ENCODE measurements at places on chromosomes 13 and 19.

GRCh38 chr13:30398601-30399072 lies 23.7 kb upstream of the UBE2L5 start:
- no peak for DNase-seq

GRCh38 chr19:50003810-50004419 lies 21.3 kb downstream of the VRK3 start:
- peak; percentile 66 for DNase-seq

GRCh38 chr19:17932485-17933338 lies at the start of gene CCDC124:
CCDC124 (plus strand) TSS chr19:17933015; CDS start chr19:17936421, 3,406 bp downstream.
- DNase-seq = peak; percentile 92

DNA sequence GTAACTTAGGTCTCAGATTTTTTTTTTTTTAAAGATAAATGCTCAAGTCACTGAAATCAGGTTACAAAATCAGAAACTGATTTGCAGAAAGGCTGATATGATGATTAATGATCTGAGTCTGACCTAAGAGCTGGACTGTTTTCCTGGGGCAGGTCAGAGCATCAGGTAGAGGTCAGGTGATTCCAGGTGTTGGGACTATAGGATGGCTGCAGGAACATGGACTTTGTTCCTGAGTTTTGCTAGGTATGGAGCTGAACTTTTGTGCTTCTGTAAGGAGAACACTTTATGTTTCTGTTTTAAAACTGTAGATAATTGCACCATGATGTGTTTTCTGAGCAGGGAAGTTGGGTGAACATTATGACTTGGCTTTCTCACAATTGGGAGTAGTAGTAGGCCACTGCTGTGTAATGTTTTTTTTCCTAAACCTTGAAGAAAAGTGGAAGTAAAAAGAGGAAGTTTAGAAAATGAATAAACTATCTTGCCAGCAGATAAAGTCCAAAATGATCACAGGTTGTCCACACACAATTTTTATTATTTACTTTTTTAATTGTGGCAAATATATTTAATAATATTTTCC lies 297.2 kb downstream of the DCT start:
- no peak for DNase-seq

DNA sequence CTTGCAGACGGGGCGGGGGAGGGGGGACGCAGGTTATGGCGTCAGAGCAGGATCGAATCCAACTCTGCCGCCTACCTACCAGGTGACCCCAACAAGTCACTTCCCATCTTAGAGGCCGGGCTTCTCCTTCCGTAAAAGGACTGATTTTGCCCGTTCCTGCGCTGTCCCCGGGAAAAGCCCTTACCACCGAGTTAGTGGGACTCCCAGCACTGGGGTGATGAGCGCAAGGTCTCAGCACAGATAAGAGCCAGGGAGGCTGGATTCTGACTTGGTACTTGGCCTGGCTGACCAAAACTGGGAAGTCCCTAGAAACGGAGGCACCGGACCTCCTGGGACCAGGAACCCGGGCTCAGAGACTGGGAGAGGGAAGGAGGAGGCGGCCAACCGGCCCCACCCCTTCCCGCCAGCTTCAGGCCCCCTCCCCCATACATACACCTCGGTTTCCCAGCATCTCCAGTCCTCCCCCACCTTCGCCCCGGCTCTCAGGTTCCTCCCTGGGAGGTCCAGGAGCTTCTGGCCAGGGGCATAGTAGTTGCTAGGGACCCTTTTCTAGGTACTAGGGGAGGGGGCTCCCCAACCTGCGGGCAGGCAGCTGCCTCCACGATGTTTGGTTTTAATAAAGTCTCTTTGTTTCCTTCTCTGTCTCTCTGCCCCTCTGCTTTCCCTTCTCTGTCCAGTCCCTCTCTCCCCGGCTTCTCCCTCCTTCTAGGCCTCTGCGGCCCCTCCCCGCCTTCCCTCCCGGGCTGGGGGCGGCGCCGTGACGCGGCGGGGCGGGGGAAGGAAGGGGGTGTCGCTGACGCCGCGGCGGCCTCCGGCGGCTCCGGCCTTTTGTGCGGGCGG lies at the start of gene GRAMD1A:
Gene GRAMD1A (plus strand): TSS at position 826 of the 840 bp plus-strand sequence. CDS start 156 bp downstream, outside the sequence.
- DNase-seq = peak; percentile 61

- DNase-seq = no peak
Measured at GRCh38 chr13:111629457-111629856, 309.0 kb downstream of the TEX29 start.

DNA sequence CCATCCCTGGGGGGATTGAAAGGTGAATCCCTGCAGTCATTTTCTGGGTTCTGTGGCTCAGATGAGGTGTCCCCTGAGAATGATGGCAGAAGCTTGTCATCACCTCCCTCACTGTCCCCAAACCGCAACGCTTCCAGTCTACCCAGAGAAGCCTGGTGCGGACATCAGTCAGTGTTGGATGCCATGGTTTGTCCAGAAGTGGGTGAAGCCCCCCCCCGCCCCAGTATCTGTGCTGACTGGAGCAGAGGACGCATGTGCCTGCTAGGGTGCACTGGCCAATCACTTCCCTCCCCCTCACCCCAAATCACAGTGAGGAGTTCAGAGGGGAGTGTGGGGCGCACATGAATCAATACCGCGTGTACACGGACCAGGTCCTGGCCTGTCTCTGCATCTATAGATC lies 150.5 kb downstream of the TEX29 start:
- no peak for DNase-seq

GRCh38 chr19:15418231-15418578 lies 583 bp downstream of the AKAP8L start:
- DNase-seq = no peak

GRCh38 chr19:40521276-40521675 lies 54.5 kb downstream of the SPTBN4 start:
- peak; percentile 27 for DNase-seq

- no peak for DNase-seq
Measured at GRCh38 chr19:44894052-44894400, 3.0 kb downstream of the TOMM40 start.

DNA sequence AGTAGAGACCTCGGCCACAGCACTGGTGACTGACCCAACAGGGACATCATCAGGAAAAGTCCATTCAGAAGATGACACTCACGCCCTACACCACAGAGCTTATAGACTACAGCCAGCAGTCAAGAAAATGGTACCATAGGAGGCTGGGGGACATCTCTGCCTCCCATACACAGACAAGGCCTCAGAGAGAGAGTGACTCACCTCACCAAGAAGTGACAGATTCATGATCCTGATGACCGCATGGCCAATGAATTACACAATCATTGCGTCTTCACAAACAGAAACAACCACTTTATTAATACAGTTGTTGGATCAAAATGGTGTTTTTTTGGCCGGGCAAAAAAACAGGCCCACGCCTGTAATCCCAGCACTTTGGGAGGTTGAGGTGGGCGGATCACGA lies 260.8 kb upstream of the TSHZ3 start:
- no peak for DNase-seq

DNA sequence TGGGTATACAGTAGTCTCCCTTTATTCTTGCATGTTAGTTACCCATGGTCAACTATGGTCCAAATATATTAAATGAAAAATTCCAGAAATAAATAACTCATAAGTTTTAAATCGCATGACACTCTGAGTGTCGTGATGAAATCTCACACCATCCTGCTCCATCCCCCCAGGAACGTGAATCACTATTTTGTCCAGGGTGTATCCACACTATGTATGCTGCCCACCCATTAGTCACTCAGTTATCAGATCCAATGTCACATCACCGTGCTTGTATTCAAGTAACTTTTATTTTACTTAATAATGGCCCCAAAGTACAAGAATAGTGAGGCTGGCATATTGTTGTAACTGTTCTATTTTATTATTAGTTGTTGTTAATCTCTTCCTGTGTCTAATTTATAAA lies 115.8 kb upstream of the SERP2 start:
- DNase-seq = no peak

GRCh38 chr13:99723878-99724277 lies 222.6 kb downstream of the TM9SF2 start:
- DNase-seq = no peak

- DNase-seq = peak; percentile 81
Measured at GRCh38 chr13:114339857-114340534, 25.7 kb downstream of the CHAMP1 start.

GRCh38 chr19:46616631-46617322 lies 8.1 kb downstream of the PTGIR start:
- no peak for DNase-seq

DNA sequence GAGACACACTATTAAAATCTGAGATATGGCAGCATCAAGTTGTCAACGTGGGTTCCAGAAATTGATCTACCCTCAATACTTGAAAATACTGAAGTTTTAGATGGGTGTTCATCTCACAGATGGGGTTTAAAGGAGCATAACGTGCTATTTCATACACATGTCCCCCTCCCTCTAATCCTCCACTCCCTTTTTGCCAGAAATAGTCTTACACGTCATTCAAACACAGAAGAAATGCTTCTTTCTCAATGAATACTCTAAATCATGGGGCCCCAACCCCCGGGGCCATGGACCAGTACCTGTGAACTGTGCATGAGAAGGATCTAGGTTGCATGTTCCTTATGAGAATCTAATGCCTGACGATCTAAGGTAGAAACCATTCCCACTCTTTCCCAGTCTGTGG lies 19.6 kb downstream of the KLF12 start:
- no peak for DNase-seq

GRCh38 chr19:30029721-30030510 lies 87.9 kb downstream of the URI1 start:
- DNase-seq = no peak

DNA sequence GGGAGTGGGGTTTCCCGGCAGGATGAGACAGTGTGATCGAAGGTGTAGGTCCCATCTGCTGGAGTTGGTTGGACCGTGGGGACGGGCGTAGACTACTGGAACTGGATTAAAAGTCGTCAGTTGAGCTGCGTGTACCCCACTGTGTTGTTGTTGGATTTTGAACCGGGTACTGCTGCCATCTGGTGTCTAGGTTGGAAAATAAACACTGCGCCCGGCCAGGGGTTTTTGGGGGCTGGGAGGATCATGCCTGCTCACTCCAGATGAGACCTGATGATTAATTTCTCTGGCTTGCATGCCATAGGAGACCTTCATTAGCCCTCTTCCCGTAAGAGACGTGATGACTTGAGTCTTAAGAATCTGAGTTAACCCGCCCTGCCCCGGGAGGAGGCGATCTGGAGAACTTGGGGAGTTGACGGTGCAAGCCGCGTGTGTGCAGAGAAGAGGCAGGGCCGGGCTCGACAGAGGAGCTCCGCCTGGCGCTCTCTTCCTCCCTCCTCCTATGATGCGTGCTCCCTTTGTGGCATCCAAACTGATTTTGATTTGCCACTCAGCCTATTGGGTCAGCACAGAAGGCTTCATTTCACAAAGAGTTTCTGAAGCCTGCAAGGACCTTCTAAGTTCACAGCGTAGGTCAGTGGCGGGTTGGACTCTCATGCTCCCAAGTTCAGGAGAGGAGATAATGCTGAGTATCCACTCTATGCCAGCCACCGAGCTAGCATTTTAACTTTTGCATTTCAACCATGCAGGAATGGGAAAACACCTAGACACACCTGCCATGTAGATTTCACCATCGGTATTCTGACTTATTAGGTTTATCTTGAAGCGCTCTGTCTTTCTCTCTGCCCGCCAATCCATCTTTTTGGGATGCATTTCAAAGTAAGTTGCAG lies 2.7 kb downstream of the UHRF1 start:
- no peak for DNase-seq

- DNase-seq = no peak
Measured at GRCh38 chr19:3604987-3605343, 1.7 kb downstream of the TBXA2R start.

DNA sequence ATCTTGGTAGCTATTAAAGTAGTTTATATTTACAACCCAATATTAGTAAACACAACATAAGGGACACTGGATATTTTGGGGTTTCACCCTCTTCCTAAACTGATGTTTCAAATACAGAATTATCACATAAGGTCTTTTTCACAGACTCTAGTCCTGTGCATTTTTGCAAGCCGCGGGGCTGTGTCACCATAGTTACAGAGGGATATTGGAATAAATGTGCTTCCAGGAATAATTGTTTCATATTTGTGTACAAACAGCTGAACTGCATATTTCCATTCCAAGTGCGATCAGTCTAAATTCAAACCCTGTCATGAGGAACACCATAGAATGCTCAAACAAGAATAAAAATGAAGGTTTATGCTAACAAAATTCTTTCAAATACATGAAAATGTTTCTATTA lies 762.5 kb upstream of the ARGLU1 start:
- DNase-seq = no peak

GRCh38 chr13:34608331-34608730 lies 333.7 kb upstream of the NBEA start:
- no peak for DNase-seq

GRCh38 chr19:11090997-11091702 lies 1.9 kb downstream of the LDLR start:
- DNase-seq = no peak

DNA sequence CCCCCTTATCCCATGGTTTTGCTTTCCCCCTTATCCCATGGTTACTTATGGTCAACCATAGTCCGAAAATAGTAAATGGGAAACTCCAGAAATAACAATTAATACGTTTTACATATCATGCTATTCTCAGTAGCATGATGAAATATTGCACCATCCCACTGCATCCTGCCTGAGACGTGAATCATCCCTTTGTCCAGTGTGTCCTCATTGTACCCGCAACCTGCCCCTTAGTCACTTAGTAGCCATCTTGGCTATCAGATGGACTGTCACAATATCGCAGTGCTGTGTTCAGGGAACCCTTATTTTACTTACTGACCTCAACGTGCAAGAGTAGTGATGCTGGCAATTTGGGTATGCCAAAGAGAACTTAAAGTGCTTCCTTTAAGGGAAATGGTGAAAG lies 10.5 kb upstream of the NBEA start:
- no peak for DNase-seq
